ENCODE measurements at places on chromosomes 3 and 15.

DNA sequence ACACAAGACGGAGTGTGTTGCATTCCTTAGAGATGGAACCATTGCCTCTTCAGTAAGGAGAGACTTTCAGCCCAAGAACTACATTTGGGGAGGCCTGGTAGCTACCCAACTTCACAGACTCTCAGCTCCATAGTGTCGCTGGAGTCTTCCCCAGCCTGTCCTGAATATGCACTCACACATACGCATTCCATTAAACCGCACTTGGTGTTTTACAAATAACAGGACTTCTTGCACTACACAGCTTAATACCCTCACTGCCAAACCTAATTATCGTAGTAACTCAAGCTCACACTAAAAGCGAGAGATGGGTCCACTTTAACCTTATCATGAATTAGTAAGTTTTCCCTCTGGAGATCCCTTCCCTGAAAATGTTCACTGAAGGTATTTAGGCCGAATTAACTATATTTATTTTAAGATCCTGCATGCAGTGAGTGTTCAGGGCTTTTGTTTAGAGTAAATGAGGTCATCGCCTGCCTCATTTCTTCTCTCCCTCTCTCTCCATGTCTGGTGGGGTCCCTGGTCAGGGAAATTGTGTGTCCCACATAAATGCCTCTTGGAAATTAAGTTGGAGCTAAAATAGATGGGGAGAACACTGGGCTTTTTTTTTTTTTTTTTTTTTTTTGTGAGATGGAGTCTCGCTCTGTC lies 171.9 kb downstream of the FAM43A start:
- peaks cover 25% of the 10 kb centered on the region for H3K27me3 ChIP-seq
- no peaks in the 10 kb centered on the region for H3K36me3 ChIP-seq
- no peaks in the 10 kb centered on the region for H3K4me1 ChIP-seq
- H3K4me3 ChIP-seq, result no peak overlapping the region
- H3K27ac ChIP-seq, result no peak overlapping the region
- DNase-seq, result no peak

DNA sequence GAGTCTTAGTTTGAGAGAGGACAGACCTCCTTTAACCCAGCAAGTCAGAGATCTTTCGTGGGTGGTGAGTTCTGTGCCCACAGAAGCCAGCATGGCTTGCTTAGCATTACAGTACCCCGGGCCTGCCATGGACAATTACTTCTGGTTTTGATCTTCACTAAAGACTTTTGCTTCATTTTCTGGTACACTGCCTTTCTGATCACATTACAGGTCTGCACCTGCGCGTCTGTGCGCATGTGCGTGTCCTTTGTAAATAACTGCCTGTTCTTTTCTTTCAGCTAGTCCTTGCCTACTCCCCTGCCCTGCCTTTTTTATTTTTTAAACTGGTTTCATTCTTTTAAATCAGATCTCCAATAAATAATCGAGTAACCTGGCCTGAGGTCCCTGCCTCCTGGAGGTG lies 57.1 kb upstream of the CMTM8 start:
- no peak for DNase-seq
- no peak overlapping the region for H3K4me3 ChIP-seq
- H3K27ac ChIP-seq, result no peak overlapping the region
- H3K4me1 ChIP-seq, result peaks cover 13% of the 10 kb centered on the region

DNA sequence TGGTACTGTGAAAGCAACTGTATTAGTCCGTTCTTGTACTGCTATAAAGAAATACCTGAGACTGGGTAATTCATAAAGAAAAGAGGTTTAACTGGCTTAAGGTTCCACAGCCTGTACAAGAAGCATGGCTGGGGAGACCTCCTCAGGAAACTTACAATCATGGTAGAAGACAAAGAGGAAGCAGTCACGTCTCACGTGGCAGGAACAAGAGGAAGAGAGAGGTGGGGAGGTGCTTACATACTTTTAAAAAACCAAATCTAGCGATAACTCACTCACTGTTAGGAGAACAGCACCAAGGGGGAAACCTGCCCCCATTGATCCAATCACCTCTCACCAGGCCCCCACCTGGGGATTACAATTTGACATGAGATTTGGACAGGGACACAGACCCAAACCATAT lies 48.9 kb downstream of the IQGAP1 start:
- H3K4me1 ChIP-seq, result peaks cover 36% of the 10 kb centered on the region
- no peaks in the 10 kb centered on the region for H3K27me3 ChIP-seq
- peaks cover 44% of the 10 kb centered on the region for H3K36me3 ChIP-seq
- no peak overlapping the region for H3K27ac ChIP-seq

DNA sequence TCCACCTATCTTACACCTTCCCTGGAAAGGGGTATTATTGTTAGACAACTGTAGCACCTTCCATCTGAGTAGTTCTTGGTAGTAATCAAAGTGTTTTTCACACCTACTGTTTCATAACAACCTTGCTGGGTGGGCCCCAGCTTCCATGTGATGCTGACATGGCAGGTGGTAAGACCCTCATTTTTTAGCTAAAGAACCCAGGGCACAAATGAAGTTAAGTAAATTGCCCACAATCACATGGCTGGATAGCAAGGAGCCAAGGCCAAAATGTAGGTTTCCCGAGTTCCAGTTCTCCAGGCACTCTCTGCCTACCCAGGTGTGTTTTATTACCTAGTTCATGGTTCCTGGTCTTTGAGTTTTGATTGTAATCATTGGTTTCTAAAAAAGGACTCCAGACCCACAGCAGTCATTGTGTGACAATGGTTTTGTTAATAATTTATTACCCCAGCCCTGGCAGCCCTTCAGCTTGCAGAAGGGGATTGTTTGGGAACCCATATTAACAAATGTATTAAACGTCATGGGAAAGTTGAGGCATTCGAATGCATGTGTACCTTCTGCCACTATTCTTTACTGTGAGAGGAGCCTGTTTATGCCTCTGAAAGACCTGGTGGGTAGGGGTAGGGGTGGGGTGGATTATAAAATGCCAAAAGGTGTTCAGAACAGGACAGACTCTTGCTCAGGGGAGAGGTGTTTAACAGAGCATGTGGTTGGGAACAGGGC lies 222.2 kb upstream of the BHLHE40 start:
- peaks cover 9% of the 10 kb centered on the region for H3K36me3 ChIP-seq
- no peak overlapping the region for H3K27ac ChIP-seq
- no peak for DNase-seq
- H3K4me1 ChIP-seq, result peaks cover 10% of the 10 kb centered on the region

DNA sequence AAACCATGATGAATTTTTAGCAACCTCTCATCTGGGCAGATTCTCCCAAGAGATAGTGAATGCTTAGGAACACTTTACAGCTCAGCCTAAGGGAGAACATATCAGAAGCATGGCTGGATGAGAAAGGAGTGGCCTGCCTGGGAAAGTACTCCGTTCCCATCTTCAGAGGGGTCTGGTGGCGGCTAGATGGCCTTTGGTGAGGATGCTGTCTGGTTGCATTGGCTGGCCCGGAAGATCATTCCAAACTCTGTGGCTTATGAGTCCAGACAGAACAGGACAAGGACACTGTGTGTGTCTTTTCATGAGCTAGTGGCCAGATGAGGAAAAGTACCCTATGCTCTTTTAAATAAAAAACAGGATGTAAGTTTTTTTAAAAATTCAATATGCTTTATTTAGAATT lies 51.2 kb downstream of the CRTC3 start:
- H3K4me1 ChIP-seq, result peaks cover 46% of the 10 kb centered on the region
- H3K27me3 ChIP-seq, result no peaks in the 10 kb centered on the region
- H3K36me3 ChIP-seq, result peaks cover 3% of the 10 kb centered on the region
- no peak for DNase-seq

DNA sequence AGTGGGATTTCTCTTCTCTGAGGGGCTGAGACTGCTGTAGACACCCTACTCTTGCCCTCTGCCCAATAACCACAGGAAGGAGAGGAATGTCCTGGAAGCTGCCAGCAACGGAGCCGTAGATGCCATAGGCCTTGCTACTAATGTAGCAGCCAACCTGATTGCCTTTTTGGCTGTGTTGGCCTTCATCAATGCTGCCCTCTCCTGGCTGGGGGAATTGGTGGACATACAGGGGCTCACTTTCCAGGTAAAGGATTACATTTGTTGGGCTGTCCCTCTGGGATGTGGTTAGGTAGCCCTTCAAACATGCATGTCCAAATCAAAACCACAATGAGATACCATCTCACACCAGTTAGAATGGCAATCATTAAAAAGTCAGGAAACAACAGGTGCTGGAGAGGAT lies 16.1 kb downstream of the SLC28A2 start:
- no peak overlapping the region for H3K4me3 ChIP-seq
- DNase-seq, result no peak
- H3K4me1 ChIP-seq, result no peaks in the 10 kb centered on the region
- no peak overlapping the region for H3K27ac ChIP-seq
- no peaks in the 10 kb centered on the region for H3K36me3 ChIP-seq

DNA sequence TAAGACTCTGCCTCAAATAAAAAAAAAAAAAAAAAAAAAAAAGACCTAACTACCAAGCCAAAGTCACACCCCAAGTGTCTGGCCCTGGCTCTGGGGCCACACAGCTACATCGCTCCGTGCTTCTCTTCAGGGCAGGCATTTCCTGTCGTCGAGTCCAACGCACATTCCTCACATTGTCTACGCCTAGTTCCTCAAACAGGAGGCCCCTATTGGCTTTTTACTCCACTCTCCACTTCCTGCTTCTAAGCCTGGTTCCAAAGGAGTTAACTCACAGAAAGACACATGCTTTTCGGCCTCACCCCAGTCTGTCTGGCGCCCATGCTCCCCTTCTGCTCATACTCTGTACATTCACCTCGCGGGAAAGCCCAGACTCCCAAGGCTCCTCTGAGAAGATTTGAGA lies 28.8 kb downstream of the KNG1 start:
- H3K36me3 ChIP-seq, result peaks cover 1% of the 10 kb centered on the region
- H3K27ac ChIP-seq, result no peak overlapping the region
- no peak overlapping the region for H3K4me3 ChIP-seq

DNA sequence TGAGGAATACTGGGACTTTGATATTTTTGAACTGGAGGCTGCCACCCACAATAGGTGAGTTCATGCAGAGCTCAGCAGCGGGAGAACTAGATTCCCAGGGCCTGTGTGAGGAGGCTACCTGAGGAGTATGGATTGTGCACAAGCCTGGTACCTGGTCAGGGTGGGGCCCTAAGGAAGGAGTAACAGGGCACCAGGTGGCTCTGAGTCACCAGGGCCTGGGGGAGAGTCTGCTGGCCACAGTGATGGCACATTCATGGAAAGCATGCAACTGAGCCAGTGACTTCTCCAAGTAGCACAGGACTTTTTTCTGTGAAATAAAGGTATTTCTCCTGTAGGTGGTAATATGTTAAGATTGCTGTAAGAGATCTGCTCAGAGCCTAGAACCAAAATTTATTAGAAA lies 134.4 kb downstream of the PDE8A start:
- no peaks in the 10 kb centered on the region for H3K27me3 ChIP-seq
- DNase-seq, result no peak
- H3K27ac ChIP-seq, result peak overlapping the region; percentile 61
- no peak overlapping the region for H3K4me3 ChIP-seq

GRCh38 chr3:128494367-128494650 lies 1.3 kb upstream of the GATA2 start:
- H3K4me3 ChIP-seq, result no peak overlapping the region
- DNase-seq, result no peak
- peaks cover 79% of the 10 kb centered on the region for H3K27me3 ChIP-seq
- H3K36me3 ChIP-seq, result peaks cover 10% of the 10 kb centered on the region
- H3K27ac ChIP-seq, result no peak overlapping the region
- no peaks in the 10 kb centered on the region for H3K4me1 ChIP-seq

GRCh38 chr3:71304684-71305083 lies 278.8 kb downstream of the FOXP1 start:
- peaks cover 60% of the 10 kb centered on the region for H3K4me1 ChIP-seq
- H3K4me3 ChIP-seq, result peak overlapping the region; percentile 71
- H3K27ac ChIP-seq, result peak overlapping the region; percentile 21
- peaks cover 10% of the 10 kb centered on the region for H3K36me3 ChIP-seq

- H3K36me3 ChIP-seq, result no peaks in the 10 kb centered on the region
- no peak overlapping the region for H3K27ac ChIP-seq
- H3K4me1 ChIP-seq, result no peaks in the 10 kb centered on the region
- DNase-seq, result no peak
Observed at GRCh38 chr3:38690185-38690584, 40.7 kb upstream of the SCN5A start.

DNA sequence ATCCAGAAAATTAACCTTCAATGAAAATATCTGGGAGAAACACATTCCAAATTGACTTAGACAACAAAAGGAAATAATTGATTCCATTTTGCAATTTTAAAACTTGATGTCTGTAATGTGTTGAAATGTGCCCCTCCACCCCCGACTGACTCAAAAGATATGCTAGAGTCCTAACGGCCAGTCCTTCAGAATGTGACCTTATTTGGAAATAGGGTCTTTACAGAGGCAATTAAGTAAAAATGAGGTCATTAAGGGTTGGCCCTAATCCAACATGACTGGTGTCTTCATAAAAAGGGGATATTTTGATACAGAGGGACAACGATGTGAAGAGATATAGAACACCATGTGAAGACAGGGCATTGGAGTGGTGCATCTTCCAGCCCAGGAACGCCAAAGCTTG lies 153.9 kb downstream of the PDZRN3 start:
- H3K4me3 ChIP-seq, result no peak overlapping the region
- H3K27me3 ChIP-seq, result no peaks in the 10 kb centered on the region
- no peaks in the 10 kb centered on the region for H3K4me1 ChIP-seq

DNA sequence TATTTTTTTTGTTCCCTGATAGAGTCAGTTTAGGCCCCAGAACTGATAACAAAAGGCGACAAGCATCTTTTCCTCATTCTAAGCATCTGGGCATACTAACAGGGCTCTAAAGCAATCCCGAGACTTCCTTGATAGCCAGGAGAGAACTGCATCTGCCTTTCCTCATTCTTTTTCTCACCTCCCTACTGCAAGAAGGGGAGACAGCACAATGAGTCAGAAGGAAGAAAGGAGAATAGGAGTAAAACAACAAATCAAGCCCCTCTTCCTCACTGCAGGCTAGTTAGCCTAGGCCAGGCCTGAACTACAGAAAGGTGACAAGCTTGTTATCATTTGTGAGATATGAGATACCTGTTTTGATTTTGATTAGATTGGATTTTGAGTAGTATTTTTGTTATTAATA lies 97.9 kb downstream of the NAALADL2 start:
- no peaks in the 10 kb centered on the region for H3K27me3 ChIP-seq
- no peak for DNase-seq
- H3K27ac ChIP-seq, result no peak overlapping the region
- no peaks in the 10 kb centered on the region for H3K36me3 ChIP-seq
- no peak overlapping the region for H3K4me3 ChIP-seq
- H3K4me1 ChIP-seq, result no peaks in the 10 kb centered on the region

GRCh38 chr3:14274612-14274936 lies 96.0 kb downstream of the LSM3 start:
- no peaks in the 10 kb centered on the region for H3K4me1 ChIP-seq
- H3K4me3 ChIP-seq, result no peak overlapping the region
- H3K27ac ChIP-seq, result no peak overlapping the region

GRCh38 chr3:27326629-27327545 lies 42.3 kb downstream of the NEK10 start:
- H3K4me3 ChIP-seq, result no peak overlapping the region
- no peak overlapping the region for H3K27ac ChIP-seq
- H3K27me3 ChIP-seq, result no peaks in the 10 kb centered on the region
- no peaks in the 10 kb centered on the region for H3K4me1 ChIP-seq
- peaks cover 3% of the 10 kb centered on the region for H3K36me3 ChIP-seq
- no peak for DNase-seq
